ENCODE measurements at places on chromosomes 2 and 18. TPM values are rescaled to one million over a fixed set of nuclear protein-coding genes. Genes with fewer than 3 reads are reported as not detected.
A peak's percentile ranks its signal among the peaks of the same experiment; 100 is the strongest.

- peaks cover 2% of the 10 kb centered on the region for H3K36me3 ChIP-seq
- no peaks in the 10 kb centered on the region for H3K4me1 ChIP-seq
- H3K27ac ChIP-seq: no peak overlapping the region
- no peaks in the 10 kb centered on the region for H3K27me3 ChIP-seq
Measured at GRCh38 chr2:120141300-120142069, 81.7 kb downstream of the TMEM185B start.

- no peaks in the 10 kb centered on the region for H3K36me3 ChIP-seq
- peaks cover 45% of the 10 kb centered on the region for H3K4me1 ChIP-seq
- no peak overlapping the region for H3K4me3 ChIP-seq
- no peaks in the 10 kb centered on the region for H3K27me3 ChIP-seq
- H3K27ac ChIP-seq: no peak overlapping the region
- peak; percentile 20 for DNase-seq
Measured at GRCh38 chr2:128424406-128425171, 105.9 kb upstream of the HS6ST1 start.

DNA sequence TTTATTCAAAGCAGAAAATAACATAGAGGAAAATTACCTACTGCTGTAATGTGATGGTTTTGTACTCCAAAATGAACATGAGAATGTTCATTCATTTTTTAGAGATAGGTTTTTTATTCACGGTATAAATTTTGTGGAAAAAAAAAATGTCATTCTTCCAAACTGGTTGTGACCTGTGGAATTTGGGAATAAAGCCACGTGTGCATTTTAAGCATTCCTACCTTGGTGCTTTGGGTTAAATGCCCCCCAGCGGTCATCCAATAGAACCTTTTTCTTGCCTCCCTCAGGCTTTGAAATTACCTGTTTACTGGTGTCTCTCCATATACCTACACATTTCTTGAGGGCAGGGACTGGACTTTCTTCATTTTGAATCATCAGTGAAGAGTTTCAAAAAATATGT lies 740.7 kb downstream of the DPP10 start:
- H3K4me3 ChIP-seq: no peak overlapping the region
- no peaks in the 10 kb centered on the region for H3K27me3 ChIP-seq
- no peaks in the 10 kb centered on the region for H3K4me1 ChIP-seq
- DNase-seq: no peak
- no peak overlapping the region for H3K27ac ChIP-seq

DNA sequence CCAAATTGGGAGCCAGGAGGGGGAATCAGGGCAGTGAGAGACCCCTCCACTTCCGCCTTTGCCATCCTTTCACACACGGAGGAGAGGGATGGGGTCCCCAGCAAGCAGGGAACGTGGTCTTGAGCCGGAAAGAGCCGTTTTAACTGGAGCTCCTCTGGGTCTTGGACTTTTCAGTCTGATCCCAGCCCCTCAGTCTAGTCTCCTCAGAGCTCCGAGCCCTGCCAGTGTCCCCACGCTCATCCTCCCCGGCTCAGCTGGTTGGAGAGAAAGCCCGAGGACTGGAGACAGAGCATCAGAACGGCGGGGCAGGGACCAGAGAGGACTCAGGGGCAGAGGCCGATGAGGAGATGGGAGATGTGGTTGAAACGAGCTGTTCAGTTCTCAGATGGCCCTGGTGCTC lies 26.1 kb upstream of the OTOF start:
- DNase-seq: no peak
- no peaks in the 10 kb centered on the region for H3K4me1 ChIP-seq
- no peaks in the 10 kb centered on the region for H3K27me3 ChIP-seq

DNA sequence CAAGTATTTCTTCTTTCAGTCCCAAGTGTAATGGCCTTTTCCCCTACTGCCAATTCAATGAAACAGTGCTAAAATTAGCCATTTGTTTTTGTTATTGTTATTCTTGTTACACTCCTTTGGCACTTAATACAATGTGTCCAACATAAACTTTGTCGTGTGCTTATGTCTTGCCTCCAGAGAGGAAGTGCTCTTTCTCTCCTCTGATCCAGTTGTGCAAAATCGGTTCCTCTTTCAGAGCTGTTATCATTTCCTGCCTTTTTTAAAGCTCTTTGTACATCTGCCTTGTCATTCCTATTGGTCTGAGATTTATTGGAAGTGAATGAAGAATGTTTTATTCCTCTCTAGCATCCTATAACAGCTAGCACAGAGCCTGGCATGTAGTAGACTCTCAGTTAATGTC lies 623.2 kb upstream of the ID2 start:
- DNase-seq: no peak
- H3K4me1 ChIP-seq: peaks cover 4% of the 10 kb centered on the region
- no peak overlapping the region for H3K4me3 ChIP-seq
- no peaks in the 10 kb centered on the region for H3K27me3 ChIP-seq
- no peaks in the 10 kb centered on the region for H3K36me3 ChIP-seq

Gene SFT2D3
- polyA plus RNA-seq: 9.9 TPM

Gene HAAO
- 3.7 TPM for polyA plus RNA-seq

GRCh38 chr2:239640676-239641578 lies 240.1 kb upstream of the HDAC4 start:
- no peak overlapping the region for H3K4me3 ChIP-seq
- no peaks in the 10 kb centered on the region for H3K36me3 ChIP-seq
- no peaks in the 10 kb centered on the region for H3K4me1 ChIP-seq
- no peaks in the 10 kb centered on the region for H3K27me3 ChIP-seq

Gene SP5
- 1.6 TPM for polyA plus RNA-seq

DNA sequence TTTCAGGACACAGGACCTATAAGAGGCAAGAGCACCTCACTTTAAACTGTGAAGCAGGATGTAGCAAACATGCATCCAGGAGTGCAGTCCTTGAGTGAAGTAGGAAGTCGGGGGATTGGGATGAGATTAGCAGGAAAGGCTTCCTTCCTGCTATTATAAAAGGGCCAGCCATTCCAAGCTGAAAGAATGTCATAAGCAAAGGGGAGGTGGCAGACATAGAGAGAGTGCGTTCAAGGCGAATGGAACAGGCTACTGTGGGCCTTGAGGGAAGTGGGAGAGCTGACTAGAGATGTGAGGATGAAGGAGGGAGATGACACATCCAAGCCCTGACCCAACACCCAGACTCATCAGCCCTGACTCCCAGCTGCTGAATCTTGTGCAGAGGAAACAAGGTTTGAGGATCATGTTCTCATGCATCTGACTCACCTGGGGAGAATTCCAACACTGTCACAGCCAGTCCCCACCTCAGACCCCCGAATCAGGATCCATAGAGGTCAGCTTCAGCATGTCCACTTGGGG lies 63.9 kb downstream of the GYPC start:
- H3K4me3 ChIP-seq: no peak overlapping the region
- no peaks in the 10 kb centered on the region for H3K27me3 ChIP-seq
- no peaks in the 10 kb centered on the region for H3K36me3 ChIP-seq
- H3K27ac ChIP-seq: no peak overlapping the region

Gene KCNK3
- polyA plus RNA-seq: 6.7 TPM

Data from lung (tissue), 17 donors.